ENCODE measurements at places on chromosomes 3 and 15.

DNA sequence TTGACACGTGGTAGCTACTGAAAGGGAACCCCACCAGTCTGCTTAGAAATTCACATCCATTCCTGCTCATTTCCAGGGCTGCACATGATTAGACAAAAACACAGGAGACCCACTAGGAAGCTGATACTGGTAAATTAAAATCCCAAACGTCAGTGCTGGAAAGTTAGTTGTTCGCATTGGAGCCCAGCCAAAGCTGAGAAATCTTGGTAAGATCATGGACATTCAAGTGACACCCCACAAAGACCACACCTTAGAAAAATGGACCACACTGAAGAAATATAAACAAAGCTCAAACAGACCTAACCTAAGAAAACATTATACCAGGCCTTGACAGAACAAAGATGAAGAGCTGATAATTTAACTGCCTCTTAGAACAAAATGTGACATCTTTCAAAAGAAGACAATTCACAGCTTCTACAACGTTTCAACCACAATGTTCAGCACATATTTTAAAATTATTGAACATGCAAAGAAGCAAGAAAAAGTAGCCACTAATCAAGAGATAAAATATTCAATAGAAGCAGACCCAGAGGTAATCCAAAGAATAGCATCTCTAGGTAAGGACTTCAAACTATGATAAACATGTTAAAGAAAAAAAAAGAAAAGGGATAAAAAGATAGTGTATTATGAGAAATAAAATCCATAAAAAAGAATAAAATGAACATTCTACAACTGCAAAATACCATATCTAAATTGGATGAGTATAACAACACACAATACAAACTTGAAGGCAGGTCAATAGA is 20.4 kb downstream of the RAD18 start:
- no peak for DNase-seq

- no peak for DNase-seq
These were observed 76.6 kb upstream of the PRTG start for GRCh38 chr15:55819397-55820034.

DNA sequence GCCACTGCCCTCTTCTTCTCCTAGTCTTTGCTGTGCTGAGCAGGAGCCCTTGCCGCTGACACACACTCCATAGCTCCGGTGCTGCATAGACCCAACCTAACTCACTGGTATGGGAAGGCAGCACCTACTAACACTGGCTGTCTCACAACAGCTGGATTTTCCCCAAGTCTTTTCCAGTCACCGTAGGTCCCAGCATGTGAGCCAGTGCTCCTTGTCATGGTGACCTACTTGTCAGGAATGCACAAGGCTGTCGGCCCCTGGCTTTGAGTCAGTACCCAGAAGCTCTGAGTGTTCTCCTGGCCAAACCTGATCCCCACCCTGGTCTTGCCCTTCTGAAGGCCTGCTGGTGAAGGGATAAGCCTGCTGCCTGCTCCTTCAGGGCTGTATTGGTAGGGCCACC is 25.7 kb downstream of the AMOTL2 start:
- DNase-seq: no peak

- DNase-seq: no peak
These were observed 313.7 kb downstream of the GAP43 start for GRCh38 chr3:115937054-115937453.

DNA sequence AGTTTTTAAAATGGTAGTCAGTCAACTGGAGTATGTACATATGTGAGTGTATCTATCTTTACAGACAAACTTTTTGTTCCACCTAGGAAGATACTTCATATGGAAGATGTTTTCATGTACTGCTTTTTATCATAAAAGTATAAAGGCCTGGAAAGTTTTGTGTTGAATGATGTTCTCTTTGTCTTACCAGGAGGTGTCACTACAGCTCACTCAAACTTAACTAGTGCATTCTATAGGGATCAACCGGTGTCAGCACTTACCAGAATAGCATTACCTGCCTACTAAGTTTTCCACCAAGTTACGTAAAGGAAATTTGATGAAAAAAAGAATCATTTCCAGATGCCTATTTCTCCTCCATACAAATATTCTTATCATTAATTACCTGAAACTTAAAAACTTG is 522.6 kb upstream of the SEMA6D start:
- DNase-seq: no peak

GRCh38 chr3:23312866-23313265 is 109.7 kb downstream of the UBE2E2 start:
- DNase-seq: no peak

DNA sequence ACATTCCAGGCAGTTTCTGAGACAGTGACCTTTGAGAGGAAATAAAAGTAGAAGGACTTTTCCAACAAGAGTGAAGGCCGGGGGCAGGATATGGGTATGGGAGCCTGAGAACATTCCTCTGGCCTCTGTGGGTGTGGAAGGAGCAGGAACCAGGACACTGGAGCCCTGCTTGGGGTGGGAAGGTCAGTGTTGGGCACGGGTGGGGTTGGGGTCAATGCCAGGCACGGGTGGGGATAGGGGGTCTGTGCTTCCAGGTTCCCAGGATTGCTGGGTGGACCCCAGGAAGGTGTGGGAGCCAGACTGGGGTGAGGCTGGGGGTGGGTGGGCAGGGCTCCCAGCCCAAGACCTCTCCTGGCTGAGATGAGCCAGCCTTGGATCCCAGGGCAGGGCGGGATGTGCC is 163.5 kb downstream of the NSMCE3 start:
- DNase-seq: no peak

GRCh38 chr3:71045212-71045916 is 538.2 kb downstream of the FOXP1 start:
- DNase-seq: no peak

- no peak for DNase-seq
These were observed 98.9 kb upstream of the CHL1 start for GRCh38 chr3:97417-98258.

DNA sequence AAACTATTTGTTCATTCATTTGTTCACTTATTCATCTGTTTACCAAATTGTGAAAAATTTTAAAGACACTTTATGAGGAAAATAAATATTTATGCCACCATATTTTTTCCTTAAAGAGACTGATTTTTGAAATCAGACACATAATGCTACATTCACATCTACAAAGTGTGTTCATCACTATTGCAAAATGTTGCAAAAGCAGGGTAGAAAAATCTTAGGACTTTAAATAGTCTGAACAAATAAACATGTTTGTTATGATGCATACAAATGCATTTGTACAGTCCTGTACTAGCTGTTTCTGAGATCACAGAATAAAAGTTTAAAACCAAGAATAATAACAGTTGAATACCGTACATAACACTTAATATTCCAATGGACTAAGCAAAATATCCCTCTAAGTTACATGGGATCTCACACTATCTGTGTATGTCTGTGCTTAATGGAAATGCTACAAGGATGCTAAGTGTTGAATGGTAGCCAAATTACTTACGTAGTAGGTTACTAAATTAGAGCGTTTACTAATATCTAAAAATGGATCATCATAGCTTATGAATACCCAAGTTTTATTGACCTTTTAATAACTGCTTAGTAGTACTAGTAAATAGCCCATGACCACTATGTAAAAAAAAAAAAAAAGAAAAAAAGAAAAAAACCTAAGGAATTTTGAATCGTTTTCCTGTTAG is 25.1 kb downstream of the ATP11B start:
- no peak for DNase-seq

GRCh38 chr3:44416031-44417030 is 61.1 kb downstream of the ZNF445 start:
- DNase-seq: no peak

- peak; percentile 71 for DNase-seq
These were observed 1.0 kb upstream of the IGF2BP2 start for GRCh38 chr3:185825639-185826481.

- no peak for DNase-seq
These were observed 70.6 kb downstream of the KAT2B start for GRCh38 chr3:20110826-20111225.

GRCh38 chr3:42339321-42339720 is 71.1 kb downstream of the LYZL4 start:
- DNase-seq: no peak

DNA sequence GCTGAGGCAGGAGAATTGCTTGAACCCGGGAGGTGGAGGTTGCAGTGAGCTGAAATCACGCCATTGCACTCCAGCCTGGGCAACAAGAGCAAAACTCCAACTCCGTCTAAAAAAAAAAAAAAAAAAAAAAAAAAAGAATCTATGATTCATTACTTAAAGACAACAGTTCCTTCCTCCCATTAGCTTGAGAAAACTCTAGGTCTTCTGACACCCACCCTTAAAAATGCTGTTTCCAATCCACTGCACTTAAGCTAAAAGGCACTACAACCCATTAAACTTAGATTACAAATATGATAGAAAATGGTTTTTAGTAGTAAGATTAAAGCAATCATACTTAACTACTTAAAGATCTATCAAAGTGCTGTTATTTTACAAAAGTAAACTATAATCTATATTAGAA is 40.0 kb upstream of the BHLHE40 start:
- DNase-seq: no peak

DNA sequence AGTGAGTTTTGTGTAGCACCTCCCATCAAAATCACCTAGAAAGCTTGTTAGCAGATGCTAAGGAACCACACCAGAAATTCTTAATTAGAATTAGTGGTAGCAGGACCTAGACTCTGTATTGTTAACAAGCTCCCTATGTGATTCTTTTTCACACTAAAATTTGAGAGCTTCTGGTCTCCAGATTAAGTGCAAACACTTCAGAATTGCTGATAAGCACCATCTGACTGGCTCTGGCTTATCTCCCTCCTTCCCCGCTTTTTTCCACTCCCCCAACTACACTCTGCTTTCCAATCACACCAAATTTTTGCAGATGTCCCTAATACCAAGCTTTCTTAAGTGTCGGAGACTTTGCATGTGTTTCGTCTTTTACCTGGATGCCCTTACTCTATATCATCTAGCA is 410.1 kb upstream of the DPH6 start:
- no peak for DNase-seq

- DNase-seq: no peak
These were observed 130.8 kb downstream of the UACA start for GRCh38 chr15:70632491-70633102.

GRCh38 chr3:194321693-194322640 is 29.2 kb downstream of the CPN2 start:
- peak; percentile 18 for DNase-seq

DNA sequence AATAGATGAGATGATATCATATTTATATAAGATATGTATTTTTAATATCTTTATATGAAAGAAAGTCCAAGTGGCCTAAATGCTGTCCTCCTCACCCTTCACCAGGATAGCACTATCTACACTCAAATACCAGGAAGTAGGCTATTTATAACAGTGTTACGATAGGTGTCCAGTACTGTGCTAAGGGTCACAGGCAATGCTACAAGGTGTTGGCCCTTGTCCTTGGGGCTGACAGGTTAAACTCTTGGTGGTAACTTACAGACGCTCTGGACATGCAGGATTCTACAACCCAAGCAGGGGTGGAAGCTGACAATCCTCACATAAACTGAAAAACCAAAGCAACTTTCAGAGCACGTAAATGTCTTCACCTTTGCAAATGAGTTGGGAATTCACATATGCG is 22.3 kb downstream of the NCEH1 start:
- no peak for DNase-seq

GRCh38 chr3:46902188-46902631 is 24.7 kb downstream of the PTH1R start:
- DNase-seq: no peak

- DNase-seq: peak; percentile 25
These were observed 2.0 kb upstream of the TOPBP1 start for GRCh38 chr3:133663569-133664313.

GRCh38 chr3:139309061-139309591 is 34.7 kb upstream of the MRPS22 start:
- no peak for DNase-seq

DNA sequence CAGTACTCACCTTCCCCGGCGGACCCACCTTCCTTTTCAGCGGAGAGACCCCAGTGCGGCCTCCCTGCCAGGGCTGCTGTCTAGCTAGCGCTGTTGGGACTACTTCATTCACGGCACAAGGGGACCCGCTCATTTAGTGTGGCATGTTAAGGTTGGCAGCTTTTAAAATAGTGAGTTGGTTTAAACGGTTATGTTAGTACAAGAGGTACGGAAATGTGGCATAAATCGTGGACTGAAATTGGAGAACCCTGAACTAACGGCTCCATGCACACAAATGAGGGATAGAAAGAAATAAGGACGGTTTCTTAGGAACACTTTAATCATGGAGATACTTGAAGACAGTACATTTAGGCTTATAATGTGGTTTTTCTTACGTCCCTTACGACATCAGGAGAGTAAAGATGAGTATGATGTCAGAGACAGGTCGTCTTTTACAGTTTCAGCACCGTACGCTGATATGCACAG is 752 bp downstream of the CEP63 start:
- DNase-seq: no peak
